ENCODE measurements at places on chromosomes 7 and 10. TPM values are rescaled to one million over a fixed set of nuclear protein-coding genes. Genes with fewer than 3 reads are reported as not detected.

DNA sequence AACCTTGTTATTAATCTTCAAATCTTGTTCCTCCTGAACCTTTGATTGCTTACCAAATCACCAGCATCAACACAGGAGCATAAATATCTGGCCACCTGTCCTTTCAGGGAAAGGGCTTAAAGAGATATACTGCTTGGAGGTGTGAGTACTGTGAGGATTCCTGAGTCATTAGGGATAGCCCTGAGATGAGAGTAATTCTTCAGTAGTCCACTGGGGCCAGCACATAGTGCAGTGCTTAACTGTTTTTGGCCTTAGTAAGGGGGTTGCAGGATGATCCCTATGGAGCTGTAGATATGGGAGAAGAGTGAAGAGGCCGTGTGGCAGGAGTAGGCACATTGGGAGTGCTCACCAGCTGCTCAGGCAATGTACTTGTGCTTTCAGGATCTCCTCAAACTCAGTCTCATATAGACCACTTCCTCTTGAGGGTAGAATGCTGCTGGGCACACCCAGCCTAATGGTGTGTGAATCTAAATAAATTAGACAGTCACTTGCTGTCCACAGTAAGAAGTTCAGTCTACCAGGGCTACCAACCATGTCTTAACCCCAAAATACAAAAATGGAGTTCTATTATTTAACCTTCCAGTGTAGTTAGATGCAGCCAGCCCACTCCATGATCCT, 26.5 kb upstream of the GPR141 start:
- DNase-seq, result no peak

The NME8 gene
- not detected for polyA plus RNA-seq

The WEE2 gene
- 0.32 TPM for polyA plus RNA-seq

The ZC3HAV1 gene
- polyA plus RNA-seq, result 17.4 TPM

DNA sequence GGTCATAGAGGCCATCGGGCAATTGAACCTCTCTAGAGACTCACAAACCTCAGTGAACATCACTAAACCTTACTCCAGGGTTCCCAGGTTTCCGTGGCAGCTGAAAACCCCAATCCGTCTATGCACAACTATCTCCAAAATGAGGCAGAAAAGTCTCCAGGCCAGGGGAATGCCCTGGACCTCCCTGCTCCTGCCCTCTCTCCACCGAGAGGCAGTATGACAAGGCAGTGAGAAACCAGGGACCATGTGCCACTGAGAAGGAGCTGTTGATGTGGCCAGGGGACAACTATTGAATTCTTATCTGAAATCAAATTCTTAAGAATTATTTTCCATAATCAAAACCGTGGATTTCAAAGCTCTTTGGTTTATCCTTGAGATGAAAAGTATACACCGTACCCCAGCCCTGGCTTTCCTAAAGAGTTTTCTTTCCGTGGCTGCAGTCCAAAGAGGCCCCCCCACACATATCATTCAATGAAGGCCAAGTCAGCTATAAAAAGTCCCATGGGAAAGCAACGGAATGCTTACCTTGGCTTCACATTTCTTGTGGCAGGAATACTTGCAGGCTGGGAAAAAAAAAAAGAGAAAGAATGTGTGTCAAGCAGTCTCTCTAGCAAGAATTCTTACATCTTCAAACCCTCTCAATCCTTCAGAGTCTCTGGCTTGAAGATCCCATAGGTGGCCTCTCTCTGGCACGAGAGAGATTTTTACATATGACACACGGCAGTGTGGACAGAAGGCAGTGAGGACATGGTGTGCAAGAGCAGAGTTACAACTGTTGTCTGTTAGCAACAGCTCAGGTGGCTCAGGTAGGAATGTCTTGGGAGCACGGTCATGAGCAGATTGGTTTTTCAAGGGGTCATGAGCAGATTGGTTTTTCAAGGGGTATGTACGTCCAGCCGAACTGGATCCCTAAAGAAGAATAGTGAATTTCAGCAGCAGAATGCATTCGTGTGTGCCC, 75.2 kb downstream of the TNS3 start:
- DNase-seq, result no peak

The DDX50 gene
- polyA plus RNA-seq, result 61.7 TPM

The THSD7A gene
- polyA plus RNA-seq, result 86.8 TPM

- DNase-seq, result no peak
Measured at GRCh38 chr10:100006243-100006886, 3.4 kb downstream of the DNMBP start.

The NUTM2A gene
- 4.0 TPM for polyA plus RNA-seq

The ATP5MK gene
- polyA plus RNA-seq, result 267 TPM
